Activated naive CD8-positive, alpha-beta T cell treated with anti-CD3 and anti-CD28 coated beads, Interleukin-2, amount 50 U/mL, for 16 hours (primary cell): ENCODE measurements at places on chromosomes 3 and 15.

GRCh38 chr3:191424881-191425280 is 36.1 kb upstream of the PYDC2 start:
- DNase-seq, result no peak

GRCh38 chr3:94356581-94356980 is 293.7 kb downstream of the NSUN3 start:
- DNase-seq, result no peak

GRCh38 chr3:38327335-38328009 is 19.1 kb upstream of the XYLB start:
- DNase-seq, result no peak

GRCh38 chr3:68757157-68757556 is 175.2 kb downstream of the TAFA4 start:
- DNase-seq, result no peak

DNA sequence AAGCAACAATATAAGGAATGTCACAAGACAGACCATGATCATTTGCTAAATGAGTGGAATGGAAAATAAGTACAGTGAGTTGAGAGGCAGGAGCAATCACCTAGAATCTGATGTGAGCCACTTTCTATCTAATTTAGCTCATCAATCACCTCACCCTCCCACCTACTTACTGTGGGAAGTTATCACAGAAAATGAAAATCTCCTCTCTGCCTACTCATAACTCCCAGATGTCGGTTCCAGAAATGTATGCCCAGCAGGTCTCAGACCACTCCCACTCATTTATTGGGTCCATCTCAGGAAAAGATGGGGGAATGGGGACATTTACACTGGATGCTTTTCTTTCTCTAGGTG is 270.9 kb downstream of the FHIT start:
- DNase-seq, result no peak

DNA sequence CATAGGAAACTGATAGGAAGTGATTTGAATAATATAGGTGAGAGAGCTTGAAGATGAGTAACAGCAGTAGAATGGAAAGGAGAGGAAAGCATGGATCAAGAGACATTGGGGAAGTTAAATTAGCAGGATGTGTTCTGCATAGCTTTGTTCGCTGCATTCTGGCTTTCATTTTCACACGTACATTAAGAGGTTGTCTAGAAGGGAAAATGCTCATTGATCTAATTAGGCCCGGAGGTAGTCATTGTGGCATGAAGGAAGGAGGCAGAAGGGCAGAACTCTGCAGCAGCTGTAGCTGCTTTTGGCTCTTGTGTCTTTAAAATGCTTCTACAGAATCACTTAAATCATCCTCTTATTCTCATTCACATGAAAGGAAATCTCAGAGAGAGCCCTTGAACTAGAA is 40.3 kb downstream of the KCNAB1 start:
- DNase-seq, result no peak

DNA sequence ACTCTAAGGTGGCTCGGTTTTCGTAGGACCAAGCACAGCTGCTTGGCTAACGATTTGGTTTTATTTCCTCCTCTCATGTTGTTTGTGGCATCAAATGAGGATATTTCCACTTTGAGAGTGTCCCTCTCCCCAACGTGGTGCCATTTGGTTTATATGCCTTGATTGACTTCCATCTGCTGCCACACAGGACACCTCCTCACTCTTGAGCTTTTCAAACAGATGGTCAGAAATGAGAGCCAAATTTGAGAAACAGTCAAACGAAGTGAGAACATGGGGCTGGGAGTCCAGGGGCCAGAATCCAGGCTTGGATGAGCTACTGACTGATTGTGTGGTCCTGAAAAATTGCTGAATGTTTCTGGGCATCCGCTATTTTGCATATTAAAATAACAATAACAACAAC is 43.5 kb downstream of the CEMIP start:
- no peak for DNase-seq

- no peak for DNase-seq
Observed at GRCh38 chr15:75646112-75646943, 1.4 kb upstream of the SNX33 start.

DNA sequence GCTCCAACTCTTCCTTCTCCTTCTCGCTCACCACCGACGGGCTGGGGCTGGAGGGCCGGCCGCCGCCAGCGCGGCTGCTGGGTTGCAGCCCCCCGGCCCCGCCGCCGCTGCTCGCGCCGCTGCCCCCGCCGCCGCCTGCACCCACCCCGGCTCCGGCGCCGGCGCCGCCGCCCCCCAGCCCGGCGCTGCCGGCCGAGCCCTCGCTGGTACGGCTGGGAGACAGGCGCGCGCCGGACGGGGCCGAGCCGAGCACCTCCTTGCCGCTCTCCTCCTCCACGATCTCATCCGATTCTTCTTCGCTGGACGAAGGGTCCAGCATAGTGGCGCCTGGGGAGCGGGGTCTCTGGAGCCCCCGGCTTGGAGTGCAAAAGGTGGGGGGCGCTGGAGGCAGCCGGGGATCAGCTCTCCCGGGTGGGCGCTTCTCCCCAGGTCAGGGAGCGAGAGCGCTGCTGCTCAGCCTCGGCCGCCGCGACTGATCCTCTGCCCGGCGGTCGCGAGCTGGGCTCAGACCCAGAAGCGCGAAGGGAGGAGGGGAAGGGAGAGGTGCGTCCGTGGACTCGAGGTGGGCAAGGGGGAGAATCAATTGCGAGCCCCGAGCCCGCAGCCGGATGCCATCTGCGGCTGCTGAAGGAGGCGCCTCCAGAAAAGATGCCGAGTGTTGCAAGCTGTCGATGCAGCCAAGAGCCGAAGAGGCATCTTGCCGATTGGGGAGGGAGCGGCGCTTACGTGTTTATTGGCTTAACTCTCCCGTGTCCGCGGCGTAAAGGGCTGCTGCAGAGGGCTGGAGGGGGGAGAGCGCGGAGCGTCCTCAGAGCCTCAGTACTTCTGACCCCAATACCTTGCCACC is at the start of gene CADPS:
TSS of gene CADPS (minus strand) at position 706 of the 847 bp plus-strand sequence. CDS start at position 319, 387 bp downstream.
- DNase-seq, result no peak
